ENCODE measurements at places on chromosomes 1 and 21.

- no peak for DNase-seq
Measured at GRCh38 chr1:238141353-238141752, 250.6 kb upstream of the ZP4 start.

- peak; percentile 88 for DNase-seq
Measured at GRCh38 chr1:9181176-9181906, 52.4 kb upstream of the GPR157 start.

DNA sequence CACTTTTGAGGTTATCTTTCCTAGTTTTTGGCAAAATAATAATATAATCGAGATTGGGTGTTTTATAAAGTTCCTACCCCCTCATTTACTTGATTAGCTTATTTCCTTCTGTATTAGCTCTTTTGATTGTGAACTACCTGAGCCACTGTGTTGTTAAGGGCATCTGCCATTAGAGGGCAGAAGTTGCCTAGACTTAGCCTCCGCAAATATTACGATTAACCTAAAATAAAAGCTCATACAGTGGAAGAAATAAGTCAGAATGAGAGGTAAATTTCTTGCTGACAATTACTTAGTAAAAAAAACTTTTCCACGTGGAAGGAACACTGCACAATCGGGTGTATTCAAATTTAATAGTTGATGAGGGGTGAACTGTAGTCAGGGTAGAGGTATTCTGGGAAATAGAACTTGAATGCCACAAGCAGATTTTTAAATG lies 2.3 kb downstream of the H3-3A start:
- DNase-seq: no peak

GRCh38 chr1:51656374-51656773 lies 39.5 kb downstream of the OSBPL9 start:
- no peak for DNase-seq

- DNase-seq: no peak
Measured at GRCh38 chr1:210328032-210328745, 513 bp upstream of the HHAT start.

- DNase-seq: no peak
Measured at GRCh38 chr1:169680377-169681019, 30.9 kb downstream of the SELL start.

- peak; percentile 59 for DNase-seq
Measured at GRCh38 chr1:28804071-28804470, 7.9 kb upstream of the OPRD1 start.

DNA sequence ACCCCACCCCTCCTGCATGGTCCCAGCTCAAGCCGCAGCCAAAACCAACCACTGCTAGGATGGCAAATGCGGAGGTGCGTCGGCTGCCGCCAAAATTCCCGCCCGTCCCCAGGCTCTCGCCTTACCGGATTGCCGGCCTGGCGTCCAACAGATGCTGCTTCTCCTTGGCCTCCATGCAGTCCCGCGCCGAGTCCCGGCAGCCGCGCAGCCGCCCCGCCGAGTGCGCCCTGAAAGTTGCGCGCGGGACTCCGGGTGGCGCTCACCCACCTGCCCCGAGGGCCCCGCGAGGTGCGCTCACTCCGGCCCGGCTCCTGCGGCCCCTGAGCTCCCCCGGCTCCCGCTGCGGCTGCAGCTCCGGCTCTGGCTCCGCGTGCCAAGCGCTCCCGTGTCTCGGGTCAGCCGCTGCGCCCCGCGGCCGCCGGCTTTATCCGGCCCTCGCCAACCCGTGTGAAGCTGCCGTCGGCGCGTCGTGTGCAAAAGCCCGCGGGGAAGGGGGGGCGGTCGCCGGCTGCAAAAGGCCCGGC lies at the start of gene SLC30A2:
Gene SLC30A2 (minus strand): TSS at position 397 of the 524 bp plus-strand sequence. CDS start 222 bp downstream, at position 175.
- DNase-seq: peak; percentile 68

GRCh38 chr1:239053279-239053678 lies 333.1 kb upstream of the CHRM3 start:
- no peak for DNase-seq

DNA sequence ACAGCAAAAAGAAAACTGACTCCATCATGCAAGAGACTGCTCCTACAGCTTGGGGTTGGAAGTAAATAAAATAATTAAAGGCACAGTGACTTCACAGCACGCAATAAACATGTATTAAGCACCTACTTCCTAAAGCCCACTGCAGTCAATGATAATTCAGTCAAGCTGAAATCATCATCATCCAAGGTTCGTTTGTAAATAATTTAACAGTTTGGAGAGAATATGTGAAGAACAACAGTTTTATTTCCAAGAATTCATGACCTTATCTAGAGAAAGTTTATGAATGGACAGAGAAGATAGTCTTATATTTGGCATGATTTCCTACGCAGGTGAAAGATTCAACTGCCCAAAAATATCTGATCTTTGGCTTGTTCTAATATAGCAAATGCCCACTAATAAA lies 86.8 kb downstream of the SMYD3 start:
- no peak for DNase-seq

DNA sequence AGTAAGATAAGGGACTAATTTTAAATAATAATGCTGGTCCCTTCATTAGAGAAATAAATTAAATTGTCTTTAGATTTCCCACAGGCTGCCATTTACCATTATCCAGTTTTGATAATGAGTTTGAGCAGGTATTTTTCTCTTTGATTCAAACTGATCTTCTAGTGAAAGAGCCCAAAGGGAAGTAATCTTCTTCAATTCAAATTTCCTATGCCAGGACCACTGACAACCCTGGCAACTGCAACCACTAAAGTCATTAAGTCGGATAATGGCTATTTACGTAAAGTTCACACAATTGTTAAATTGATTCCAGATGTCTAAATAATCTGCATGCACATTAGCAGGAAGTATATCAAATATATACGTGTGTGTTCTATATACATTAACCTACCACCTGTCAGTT lies 399.3 kb downstream of the PTPRC start:
- DNase-seq: no peak

DNA sequence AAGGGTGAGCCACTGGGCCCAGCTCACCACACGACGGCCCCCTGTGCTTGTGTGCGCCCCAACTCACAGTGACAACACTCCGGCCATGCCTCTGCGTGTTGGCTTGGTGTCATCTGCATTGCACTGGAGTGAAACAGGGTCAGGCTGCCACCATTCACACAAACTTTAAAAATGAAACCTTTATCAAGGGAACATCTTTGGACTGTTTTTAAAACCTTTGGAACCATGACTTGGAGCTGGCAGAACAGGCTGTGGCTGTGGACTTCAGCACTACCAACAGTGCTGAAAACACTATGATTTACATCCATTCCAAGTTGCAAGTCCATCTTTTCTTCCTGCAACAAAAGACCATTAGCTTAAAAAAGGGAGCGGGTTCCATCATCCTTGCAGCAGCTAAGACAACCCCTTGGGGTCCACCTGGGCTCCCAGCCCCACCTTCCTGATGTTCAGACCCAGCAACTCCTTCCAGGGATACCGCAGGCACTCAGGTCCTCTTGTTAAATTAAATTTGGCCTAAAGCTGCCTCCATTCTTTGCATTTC lies 25.6 kb downstream of the POFUT2 start:
- DNase-seq: peak; percentile 24

DNA sequence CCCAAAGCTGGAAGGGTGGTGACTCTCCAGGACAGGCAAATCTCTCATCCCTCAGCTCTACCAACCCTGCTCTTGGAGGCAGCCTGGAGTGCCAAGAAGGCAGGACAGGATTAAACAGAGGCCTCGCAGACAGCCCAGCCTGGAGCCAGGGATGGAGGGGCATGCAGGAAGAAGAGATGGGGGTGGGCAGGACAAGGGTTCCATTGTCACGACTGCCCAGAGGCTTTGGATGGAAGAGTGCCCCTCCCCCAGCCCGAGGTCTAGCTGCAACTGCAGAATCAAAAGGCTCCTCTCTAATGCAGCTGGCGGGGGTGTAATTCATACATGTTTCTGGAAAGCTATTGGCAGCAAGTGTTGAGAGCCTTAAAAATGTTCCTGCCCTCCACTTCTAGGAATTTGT lies 8.8 kb downstream of the RAB7B start:
- DNase-seq: peak; percentile 62

- DNase-seq: no peak
Measured at GRCh38 chr1:243943671-243944428, 93.8 kb upstream of the AKT3 start.

GRCh38 chr1:209412036-209412435 lies 171.5 kb upstream of the CAMK1G start:
- DNase-seq: no peak

- DNase-seq: no peak
Measured at GRCh38 chr1:184417916-184418315, 31.1 kb downstream of the C1orf21 start.

DNA sequence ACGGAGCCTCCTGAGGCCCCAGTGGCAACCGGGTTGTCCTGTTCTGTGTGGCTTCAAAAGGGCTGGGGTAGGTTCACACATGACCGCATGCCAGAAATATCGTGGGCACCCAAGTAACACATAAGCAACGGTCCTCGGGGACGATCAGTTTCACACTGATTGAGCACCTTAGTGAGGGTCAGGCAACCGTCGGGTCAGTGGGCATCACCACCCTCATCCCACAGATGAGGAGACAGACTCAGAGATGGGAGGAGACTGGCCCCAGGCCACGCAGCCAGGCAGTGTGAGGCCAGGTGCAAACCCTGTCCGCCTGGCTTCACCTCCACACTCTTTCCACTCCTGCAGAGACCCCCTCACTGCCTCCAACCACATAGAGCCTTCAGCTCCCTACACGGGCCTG lies 309.8 kb downstream of the MATN1 start:
- DNase-seq: peak; percentile 30

- DNase-seq: no peak
Measured at GRCh38 chr1:65942476-65942875, 149.8 kb downstream of the PDE4B start.

GRCh38 chr1:30748098-30748698 lies 9.4 kb downstream of the LAPTM5 start:
- DNase-seq: no peak

DNA sequence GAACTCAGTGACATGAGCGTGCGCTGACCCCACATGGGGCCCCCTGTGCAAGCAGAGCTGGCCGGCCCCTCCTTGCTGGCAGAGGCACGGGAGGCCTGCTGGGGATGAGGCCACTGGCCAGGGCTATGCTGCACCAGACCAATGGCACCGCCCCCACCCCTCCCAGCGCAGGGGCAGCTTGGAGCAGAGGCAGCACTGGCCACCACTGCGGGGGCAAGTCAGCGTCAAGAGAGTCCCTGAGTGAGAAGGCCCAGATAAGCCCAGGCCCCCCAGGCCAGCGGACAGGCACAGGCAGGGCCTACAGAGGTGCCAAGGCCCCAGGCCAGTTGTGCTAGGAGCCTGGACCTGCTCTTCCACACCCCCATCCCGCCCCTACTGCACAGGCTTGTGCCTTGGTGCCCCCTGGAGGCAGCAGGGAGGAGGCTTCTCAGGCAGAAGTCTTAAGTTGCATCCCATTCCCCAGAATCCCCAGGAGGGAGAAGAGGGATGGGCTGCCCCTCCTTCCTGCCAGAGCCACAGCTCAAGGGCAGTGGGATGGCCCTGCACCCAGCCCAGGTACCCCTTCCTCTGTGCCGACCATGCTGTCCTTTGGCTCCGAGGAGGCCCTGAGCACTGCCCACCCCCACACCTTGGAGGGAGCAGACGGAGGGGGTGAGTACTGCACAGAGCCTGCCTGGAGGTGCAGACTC lies 35.8 kb downstream of the EPHX1 start:
- DNase-seq: peak; percentile 88

GRCh38 chr1:8966606-8967005 lies 20.9 kb downstream of the CA6 start:
- no peak for DNase-seq

DNA sequence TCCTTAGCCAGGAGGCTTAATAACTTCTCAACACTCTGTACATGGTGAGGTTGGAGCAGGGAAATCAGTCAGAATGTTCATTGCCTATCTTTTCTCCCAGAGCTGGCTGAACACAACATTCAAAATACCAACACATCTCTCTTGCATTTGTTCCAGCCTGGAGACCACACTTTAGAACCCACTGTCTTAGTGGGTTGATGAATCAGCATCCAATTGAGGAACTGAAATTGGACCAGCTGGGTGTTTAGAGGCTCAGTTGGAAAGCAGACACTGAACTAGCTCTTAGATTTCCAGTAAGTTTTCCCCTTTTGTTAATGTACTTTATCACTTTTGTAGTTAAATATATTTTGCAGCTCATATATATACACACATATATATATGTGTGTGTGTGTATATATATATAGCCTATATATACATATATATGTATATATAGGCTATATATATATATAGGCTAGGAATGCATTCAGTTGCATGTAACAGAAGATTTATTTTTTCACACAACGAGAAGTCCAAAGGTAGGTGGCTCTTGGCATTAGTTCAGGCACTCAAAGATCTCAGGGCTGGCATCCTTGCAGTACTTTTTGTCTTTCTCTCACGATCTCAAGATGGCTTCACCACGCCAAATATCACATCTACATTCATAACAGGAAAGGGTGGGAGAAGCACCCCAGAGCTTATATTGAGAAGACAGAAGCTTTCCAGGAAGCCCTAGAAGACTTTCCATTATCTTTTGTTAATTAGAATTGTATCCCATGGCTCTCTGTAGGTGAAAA lies 35.0 kb upstream of the HUNK start:
- no peak for DNase-seq

DNA sequence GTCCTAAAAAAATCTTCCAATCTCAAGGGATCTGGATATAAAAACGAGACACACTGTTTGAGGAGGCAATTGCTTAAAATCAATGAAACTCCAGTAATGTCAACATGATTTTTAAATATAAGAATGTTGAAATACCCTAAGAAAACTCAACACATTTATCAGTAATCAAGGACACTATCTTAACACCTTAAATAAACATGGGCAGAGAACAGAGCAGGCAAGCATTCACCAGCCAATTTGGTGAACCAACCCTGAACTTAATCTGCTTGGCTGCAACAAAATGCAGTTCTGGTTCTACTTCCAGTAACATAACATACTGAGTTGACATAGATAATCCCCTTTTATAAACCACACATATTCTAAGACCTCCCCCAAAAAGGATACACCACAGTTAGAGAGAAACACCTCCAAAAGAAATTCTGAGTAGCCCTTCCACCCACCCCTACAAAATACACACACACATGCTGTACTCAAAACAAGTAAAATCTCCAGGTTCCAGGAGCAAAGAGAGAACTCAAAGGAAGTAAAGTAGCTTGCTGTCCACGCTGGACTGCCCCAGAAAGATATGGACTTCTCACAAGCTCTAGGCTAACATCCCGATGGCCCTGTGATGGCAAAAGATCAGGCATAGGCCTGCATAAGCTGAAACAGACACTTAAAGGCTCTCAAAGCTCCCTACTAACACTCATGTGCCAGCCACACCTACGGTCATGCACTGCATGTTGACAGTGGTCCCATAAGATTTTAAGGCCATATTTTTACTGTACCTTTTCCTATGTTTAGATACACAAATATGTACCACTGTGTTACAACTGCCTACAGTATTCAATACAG lies 30.5 kb downstream of the TP53BP2 start:
- no peak for DNase-seq

DNA sequence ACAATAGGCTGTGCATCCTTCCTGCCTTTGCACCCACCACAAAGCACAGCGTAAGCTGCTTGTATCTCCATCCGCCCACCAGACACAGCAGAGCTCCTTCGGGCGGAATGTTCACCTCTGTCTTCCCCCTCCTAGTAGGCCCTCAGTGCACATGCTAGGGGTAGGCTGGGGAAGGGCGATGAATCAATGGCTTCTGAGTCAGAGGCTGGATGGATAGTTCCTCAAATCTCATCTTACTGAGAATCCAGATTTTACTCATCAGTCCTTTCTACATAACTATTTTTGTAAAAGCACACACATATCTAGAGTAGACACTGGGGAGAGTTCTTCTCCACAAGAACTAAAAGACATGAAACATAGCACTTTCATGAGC lies 73.8 kb downstream of the BCAR3 start:
- DNase-seq: no peak

All from ecto neural progenitor cell (in vitro differentiated cells).